NCI-H1694 treated with DMSO at 0.1 percent for 48 hours (cell line): ENCODE measurements at places on chromosomes 2 and 18.
A peak's percentile ranks its signal among the peaks of the same experiment; 100 is the strongest.

GRCh38 chr2:158507679-158508078 lies 50.9 kb downstream of the PKP4 start:
- DNase-seq = no peak

DNA sequence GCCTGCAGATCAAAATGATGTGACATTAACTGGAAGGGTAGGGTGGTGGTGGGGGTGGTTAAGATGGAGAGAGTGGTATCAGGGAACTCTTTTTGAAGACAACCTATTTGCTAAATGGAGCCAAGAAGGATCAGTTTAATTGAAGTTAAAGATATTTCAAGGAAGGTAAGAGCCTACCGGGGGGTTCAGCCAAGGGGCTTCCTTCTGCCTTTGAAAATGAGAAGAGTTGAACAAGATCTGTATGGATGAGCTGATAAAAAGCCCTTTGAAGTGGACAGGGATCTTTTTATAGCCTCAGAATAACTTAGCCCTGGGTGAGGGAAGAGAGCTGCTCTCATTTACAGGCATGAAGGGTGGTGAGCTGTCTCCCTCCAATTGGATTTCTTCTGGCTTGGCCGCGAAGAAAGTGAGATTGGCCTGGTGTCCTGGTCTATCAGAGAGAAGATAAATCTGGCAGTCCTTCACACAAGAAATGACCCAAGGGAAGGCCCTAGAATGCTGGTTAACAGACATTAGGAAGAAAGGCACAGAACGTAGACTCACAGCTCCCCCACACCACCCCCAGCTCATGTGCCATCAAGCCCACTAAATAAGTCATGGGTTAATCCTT lies 439.8 kb downstream of the TNS1 start:
- DNase-seq = no peak

- DNase-seq = no peak
Measured at GRCh38 chr18:22335731-22336198, 82.0 kb downstream of the CTAGE1 start.

DNA sequence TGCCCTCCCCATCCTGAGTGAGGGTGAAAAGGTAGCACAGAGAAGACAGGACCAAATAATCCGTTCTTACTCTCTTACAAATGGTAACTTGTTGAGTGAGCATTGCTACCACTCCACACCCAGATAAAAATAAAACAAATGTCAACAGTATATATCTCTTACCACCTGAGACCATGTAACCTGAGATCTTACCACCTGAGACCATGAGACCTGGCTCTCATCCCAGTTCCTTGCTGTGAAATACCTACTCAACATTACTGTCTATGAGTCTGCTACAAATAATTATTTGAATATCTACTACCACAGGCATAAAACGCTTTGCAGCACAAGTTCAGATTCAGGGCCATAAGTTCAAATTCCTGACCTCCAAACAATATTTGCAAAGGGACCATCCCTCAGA lies 234.7 kb downstream of the C1D start:
- DNase-seq = no peak

- DNase-seq = no peak
Measured at GRCh38 chr2:84038866-84039265, 420.2 kb downstream of the SUCLG1 start.

GRCh38 chr18:57839942-57840381 lies 36.8 kb upstream of the ATP8B1 start:
- no peak for DNase-seq

DNA sequence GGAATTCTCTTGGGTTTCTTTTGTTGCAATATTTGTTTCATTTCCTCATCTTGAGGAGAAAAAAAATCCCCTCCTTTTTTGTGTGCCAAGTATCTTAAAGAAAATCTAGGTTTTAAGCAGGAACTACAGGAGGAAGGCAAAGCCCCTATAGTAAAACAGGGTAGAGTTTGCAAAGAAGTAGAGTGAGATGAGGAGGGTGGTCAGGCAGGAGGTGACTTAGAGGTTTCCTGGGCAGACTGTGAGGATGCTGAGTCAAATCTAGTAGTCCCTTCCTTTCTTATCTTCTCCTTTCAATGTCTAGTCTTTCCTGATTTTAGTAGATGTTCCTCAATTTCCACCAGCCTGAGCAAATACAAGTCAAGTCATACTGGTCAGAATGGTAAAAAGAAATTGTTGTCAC lies 222.5 kb downstream of the PMAIP1 start:
- no peak for DNase-seq

- no peak for DNase-seq
Measured at GRCh38 chr2:31909661-31910060, 101.1 kb downstream of the MEMO1 start.

DNA sequence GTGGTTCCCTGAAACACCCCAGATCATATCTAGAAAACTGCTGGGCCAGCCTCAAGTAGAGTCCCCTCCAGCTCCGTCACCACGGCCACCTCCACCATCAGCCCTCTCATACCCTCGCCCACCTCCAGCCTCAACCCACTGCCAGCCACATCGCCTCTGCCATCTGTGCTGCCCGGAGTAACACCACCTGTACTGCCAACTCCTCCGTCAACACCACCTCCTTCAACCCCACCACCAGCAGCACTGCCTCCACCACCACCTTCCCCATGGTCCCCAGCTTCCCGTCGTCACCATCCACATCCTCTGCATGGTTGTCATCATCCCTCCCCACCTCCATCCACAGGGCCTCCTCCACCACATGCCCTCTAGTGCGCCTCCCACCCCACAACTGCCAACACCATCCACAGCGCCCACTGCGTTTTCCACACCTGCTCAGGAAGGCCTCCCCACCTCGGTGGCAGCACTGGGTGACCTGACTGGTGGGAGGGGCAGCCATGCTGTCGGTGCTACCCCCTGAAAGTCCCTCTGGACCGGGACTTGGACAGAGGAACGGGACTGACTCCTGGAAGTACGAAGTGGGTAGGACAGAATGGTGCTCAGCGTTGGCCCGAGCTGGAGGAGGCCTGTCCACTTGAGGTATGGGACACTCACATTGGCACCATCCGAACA lies 1.6 kb downstream of the SNED1 start:
- DNase-seq = no peak

DNA sequence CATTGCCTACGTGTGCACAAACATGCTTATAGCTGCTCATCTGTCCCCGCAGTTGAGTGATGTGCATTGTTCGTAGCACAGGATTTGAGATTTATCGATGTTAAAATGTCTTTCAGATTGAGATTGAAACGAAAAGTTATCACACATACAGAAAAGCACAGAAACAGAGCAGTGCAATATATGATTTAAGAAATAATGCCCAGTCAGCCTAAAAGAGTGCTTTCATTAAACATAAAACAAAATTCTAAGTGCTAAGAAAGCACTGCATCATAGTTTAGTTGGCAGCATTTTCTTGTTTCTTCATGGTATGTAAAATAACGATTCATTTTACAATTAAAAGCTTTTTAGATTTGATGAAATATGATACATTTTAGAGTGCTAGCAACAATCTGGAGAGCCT lies 31.9 kb upstream of the GORASP2 start:
- no peak for DNase-seq

DNA sequence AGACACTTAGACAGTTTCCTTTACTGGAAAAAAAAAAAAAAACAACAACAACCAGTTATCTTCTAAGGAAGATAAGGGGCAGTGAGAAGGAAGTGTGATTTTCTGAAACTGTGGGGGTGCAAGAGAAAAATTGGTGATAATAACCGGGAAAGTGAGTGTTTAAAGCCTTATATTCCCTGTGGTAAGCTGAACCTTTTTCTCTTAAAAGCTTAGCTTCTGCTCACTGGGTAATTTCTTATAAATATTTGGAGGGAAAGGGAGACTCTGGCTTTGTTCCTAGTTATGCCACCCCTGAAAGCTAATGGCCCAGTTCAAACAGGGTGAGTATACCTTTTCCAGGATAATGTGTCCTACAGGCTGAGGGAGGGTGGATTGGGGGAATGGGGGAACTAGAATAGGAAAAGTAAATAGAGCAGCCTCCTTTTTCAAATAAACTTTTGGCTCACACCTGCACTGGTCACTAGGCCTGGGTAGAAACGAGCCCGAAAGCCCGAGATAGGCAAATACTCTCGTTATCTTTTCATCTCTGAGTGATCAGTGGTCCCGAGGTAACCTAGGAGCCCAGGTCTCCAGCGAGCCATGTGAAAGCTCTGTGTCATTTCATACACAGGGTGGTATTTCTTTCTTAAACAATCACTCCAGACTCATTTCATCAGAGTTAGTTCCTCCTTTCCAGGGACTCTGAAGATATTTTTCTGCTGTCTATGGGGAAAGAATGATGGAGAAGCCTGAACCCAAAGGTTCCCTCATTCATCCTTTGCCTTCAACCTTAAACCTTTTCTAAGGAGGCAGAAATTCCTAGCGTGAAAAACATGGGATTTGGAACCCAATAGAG lies 15.5 kb upstream of the SRBD1 start:
- no peak for DNase-seq

DNA sequence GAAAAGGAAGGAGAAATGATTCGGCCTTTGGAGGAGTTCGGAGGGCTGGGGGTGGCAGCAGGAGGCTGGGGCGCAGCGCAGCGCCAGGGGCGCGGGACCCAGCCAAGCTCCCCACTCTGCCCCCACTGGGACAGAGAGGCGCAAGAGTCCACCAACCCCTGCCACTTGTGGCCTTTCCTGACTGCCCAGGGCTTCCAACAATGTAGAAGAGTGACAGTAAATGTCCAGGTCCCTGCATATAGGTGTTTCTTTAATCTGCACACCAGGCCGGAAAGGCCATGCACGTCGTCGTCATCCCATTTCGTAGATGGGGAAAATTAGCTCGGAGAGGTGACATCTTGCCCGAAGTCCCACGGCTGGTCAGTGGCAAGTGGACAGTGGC lies 96.6 kb downstream of the INHBB start:
- no peak for DNase-seq

DNA sequence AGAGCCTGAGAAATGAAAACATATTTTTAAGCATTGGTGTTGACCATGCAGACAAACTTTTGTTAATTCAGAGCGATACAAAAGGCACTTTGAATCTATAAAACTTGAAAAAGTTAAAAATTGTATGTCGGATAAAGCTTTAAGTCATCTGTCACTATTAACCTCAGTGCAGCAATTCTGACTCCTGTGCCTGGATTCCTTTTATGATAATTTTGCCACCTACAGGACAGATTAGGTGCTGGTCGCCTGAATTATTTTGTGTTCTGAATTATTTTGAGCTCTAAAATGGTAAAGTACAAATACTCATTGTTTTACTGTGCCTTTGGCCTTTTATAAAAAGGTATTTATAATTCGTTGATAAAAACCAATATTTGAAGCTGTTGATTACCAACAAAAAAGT lies 19.4 kb upstream of the RNF138 start:
- DNase-seq = peak; percentile 14

DNA sequence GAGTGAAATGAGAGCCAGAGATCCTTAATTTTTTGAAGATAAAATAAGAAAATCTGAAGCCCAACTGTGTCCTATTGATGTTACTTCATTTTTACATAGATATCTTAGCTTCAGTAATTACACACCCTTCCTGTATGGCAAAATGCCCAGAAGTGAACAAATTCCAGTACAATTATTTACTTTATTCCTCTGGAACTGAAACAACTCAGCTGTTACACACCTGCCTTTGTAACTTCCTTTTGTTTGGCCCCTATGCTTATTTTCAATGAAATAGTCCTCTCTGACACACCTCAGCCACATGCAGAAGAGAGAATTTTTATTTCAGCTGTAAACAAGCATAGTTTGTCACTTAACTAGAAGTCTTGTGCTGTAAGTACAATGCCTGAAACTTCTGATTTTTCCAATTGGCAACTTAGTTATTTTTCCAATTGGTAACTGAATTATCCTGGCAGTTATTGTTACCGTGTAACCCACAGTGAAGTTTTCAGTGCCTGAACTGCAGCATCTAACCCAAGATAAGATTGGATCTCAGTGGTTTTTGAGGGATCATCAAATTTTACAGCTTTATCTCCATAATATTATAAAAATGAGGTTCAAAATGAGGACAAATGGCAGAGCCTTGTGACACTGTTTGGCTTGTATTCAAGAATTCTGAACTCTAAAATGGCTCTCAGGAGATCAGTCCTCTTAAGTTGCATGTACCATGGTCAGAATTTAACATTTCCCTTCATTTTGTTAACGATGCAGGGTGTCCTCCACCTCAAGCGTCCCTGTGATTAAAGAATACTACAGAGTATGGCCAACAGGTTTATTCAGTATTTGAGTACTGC lies 82.6 kb downstream of the PKP4 start:
- DNase-seq = peak; percentile 12

- DNase-seq = no peak
Measured at GRCh38 chr2:119536707-119537106, 7.5 kb upstream of the CFAP221 start.

- no peak for DNase-seq
Measured at GRCh38 chr2:239409976-239410375, 9.2 kb upstream of the HDAC4 start.

DNA sequence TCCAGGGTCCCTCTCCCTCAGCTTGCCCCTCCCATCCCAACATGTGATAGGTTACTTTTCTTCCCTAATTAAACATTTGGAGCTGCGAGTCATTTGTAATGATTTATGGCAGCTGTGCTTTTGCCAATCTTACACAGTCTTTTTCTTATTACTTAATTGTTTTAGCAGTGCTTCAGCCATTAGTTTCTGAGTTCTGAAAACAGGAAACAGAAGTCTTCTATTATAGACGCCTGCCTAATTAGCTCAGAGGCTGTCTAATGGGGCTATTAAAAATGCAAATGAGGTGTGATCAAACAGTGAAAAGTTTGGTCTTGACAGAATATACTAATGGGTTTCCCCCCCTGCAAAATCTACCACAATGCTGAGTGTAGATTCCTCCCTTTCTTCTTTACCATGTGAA lies 388.3 kb upstream of the CELF4 start:
- no peak for DNase-seq

GRCh38 chr18:31105733-31106132 lies 3.5 kb upstream of the DSC2 start:
- no peak for DNase-seq

GRCh38 chr18:31576670-31577069 lies 15.0 kb upstream of the TTR start:
- no peak for DNase-seq

GRCh38 chr2:18474700-18475099 lies 85.8 kb downstream of the RDH14 start:
- no peak for DNase-seq

DNA sequence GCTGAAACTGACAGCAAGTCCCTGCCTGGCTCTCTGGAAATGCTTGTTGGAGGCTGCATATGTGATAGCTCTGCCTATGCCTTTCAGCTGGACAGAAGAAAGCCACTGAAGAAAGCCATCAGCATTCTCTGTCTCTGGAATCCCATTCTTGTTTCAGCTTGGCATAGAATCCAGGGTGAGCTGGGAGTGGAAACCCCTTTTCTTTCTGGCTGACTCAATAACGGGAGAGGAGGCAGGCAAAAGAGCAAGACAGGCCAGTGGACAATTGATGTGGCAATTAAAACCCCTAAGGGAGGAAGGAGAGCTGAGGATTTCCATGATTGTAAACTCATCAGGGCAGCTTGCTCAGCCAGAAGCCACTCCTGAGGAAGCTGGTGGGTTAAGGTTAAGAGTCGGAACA lies 208.1 kb downstream of the CLIP4 start:
- no peak for DNase-seq
